Foreskin keratinocyte (primary cell): ENCODE measurements at places on chromosomes 3 and 15. TPM values are rescaled to one million over a fixed set of nuclear protein-coding genes. Genes with fewer than 3 reads are reported as not detected.

CHL1 gene
- not detected in 2 replicates for total RNA-seq

ZFAND6 gene
- total RNA-seq: 61.6 and 66.2 TPM in 2 replicates

GRM2 gene
- not detected in 2 replicates for total RNA-seq

TFG gene
- 124 and 133 TPM in 2 replicates for total RNA-seq

CCR8 gene
- not detected in 2 replicates for total RNA-seq

PP2D1 gene
- total RNA-seq: not detected in 2 replicates

FGF12 gene
- total RNA-seq: 0.04 TPM in 1 of 2 replicates, not detected in the other

FAM81A gene
- total RNA-seq: 0.56 and 0.78 TPM in 2 replicates

ANKUB1 gene
- total RNA-seq: 0.42 and 0.82 TPM in 2 replicates

CYP1A2 gene
- total RNA-seq: 0.04 TPM in 1 of 2 replicates, not detected in the other

KBTBD8 gene
- 4.4 and 4.5 TPM in 2 replicates for total RNA-seq

GOLGA6B gene
- not detected in 2 replicates for total RNA-seq

MYL3 gene
- not detected in 2 replicates for total RNA-seq

NR2E3 gene
- total RNA-seq: 0.28 and 0.65 TPM in 2 replicates

SAMD7 gene
- not detected in 2 replicates for total RNA-seq
